ENCODE measurements at places on chromosomes 5 and 9. TPM values are rescaled to one million over a fixed set of nuclear protein-coding genes. Genes with fewer than 3 reads are reported as not detected.
A peak's percentile ranks its signal among the peaks of the same experiment; 100 is the strongest.

Gene DCTN4
- 41.1 TPM for total RNA-seq

Gene DNAI1
- 0.95 TPM for total RNA-seq

Gene ASS1
- 89.8 TPM for total RNA-seq

Gene IRX2
- 122 TPM for total RNA-seq

Gene PCDHB10
- total RNA-seq, result 10.9 TPM

Gene ENHO
- 3.9 TPM for total RNA-seq

Gene PTPRD
- total RNA-seq, result 287 TPM

Gene NTRK2
- 2.5 TPM for total RNA-seq

Gene MCCC2
- 59.9 TPM for total RNA-seq

Gene OR1N2
- not detected for total RNA-seq

- DNase-seq, result no peak
Observed at GRCh38 chr9:20604562-20604961, 17.7 kb downstream of the MLLT3 start.

DNA sequence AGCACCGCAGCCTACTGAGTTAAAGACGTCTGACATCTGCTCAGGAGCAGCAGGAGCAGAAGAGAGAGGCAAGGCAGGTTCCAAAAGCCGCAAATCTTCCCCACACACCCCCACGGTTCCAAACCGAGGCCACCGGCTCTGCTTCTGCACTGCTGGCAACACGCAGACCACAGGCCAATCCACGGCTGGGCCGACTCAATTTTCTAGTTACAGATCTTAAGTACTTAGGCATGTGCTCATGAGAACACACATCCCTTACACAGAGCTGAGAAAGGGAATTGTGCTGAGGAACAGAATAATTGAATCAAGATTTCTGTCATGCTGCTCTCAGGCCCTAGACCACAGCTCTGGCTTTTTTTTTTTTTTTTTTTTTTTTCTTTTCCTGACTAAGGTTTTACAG lies 32.6 kb downstream of the PAX5 start:
- DNase-seq, result no peak

- DNase-seq, result peak; percentile 63
Observed at GRCh38 chr5:115179394-115180164, 9.9 kb upstream of the TRIM36 start.

DNA sequence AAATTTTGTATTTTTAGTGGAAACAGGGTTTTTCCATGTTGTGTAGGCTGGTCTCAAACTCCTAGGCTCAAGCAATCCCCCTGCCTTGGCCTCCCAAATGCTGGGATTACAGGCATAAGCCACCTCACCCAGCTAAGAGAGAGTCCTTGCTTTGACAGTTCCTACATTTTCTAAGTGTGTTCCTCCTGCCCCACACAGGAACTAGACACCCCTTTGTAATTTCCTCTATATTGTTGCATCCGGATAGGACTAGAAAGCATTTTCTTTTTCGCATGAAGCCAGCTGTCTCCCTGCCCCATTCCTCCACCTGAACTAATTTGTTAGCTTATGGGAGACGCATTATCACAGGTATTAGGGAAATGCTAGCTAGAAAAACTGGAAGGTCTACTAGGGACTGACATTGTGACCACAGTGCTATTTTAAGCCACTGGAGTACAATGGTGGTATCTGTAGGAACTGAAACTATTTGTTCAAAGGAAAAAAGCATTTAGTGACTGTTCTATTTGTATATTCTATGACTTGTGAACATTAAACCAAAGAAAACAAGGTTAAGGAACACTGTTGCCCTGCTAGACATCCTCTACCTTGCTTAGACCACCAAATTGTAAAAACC lies 214.1 kb downstream of the SMARCA2 start:
- no peak for DNase-seq

- no peak for DNase-seq
Observed at GRCh38 chr5:109034306-109034705, 286.6 kb downstream of the FER start.

GRCh38 chr9:14769230-14769571 lies 46.7 kb upstream of the CER1 start:
- peak; percentile 28 for DNase-seq

GRCh38 chr5:138676556-138677193 lies 76.5 kb upstream of the CTNNA1 start:
- DNase-seq, result no peak

DNA sequence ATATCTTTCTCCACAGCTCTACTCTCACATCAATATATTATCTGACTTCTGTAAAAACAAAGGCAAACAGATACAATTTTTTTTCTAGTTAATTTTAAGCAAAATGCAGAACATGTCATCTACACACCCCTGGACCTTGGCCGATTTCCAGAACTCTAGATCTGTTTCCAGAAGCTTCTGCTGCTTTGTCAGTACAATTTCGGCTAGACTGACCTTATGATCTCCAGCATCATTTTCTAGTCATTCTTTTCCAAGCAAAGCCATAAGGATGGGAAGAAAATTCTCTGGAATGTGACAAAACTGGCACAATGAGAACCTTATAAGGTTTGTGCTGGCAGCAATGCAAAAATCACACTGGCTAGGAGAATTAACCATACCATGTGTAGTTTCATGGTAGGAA lies 132.8 kb upstream of the MPDZ start:
- no peak for DNase-seq

DNA sequence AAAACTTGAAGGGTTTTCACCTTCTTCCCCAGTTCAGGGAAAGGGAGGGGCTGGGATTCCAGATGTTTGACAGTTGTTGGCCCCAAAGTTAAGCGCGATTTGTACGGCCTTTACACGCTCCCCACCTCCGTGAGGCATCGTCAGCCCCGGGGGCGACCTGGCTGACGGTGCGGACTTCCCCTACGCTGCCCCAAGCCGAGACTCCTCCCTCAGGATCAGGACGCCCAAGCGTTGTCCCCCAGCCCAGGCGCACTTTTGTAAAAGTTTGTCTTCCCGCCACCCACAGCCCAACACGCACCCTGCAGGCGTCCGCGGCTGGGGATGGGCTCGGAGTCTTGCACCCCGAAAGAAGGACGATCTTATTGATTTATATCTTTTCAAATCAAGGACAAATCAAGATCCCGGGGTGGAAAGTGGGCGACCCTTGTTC lies 713 bp downstream of the MOB3B start:
- DNase-seq, result peak; percentile 11

DNA sequence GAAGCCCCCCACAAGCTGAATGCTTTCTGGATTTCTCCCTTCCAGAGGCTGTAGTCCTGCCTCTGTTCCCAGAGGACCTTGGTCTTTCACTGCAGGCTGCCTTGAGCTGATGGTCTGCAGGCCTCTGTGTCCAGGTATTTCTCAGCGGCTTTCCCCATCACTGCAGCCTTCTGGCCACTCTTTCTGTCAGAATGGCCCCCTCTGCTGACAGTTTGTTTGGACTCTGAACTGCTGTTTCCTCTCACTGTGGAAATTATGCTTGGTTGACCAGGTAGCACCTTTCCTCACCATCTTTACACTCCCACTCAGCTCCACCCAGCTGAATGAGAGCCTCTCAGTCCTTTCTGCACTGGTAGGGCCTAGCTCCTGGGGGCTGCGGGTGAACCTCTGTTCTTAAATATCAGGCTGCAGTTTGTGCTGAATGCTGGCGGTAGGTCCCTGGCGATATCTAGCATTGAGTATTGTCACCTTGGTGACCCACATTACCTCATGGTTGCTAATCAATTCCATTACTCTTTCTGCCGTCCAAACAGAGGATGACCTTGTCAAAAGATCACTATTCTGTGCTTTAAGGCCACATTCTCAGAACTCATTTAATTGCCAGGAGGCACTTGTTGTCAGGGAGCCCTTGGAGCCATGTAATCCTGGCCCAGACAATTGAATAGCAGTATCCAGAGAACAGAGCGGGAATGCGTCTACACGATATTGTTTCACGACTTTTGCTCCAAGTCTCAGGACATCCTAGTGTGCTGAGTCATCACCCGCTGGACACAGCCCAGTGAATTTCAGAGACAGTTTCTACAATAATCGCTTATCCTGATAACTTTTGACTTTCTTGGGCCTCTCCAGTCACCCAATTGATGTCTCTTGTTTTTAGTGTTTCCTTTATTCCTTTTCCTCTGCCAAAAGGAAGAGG lies 230.2 kb downstream of the TENT4A start:
- no peak for DNase-seq

DNA sequence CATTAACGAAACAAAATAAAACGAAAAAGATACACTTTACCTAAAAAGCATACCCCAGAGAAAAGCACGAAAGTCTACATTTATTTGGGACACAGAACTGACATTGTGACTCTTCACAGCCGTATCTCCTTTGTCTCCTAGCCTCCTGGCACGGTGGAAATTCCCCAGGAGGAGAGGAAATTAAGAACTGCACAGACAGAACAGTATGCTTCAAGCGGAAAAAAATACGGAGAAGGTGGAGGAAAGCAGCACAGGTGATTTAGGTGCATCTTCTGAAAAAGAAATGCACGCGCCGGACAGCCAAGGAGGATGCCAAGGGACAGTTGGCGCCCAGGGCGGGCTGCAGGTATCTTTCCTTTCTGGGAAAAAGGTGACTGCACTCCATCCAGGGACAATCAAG lies 32.0 kb downstream of the DDX31 start:
- DNase-seq, result no peak

- DNase-seq, result peak; percentile 76
Observed at GRCh38 chr5:142324136-142324870, 518 bp downstream of the SPRY4 start.

DNA sequence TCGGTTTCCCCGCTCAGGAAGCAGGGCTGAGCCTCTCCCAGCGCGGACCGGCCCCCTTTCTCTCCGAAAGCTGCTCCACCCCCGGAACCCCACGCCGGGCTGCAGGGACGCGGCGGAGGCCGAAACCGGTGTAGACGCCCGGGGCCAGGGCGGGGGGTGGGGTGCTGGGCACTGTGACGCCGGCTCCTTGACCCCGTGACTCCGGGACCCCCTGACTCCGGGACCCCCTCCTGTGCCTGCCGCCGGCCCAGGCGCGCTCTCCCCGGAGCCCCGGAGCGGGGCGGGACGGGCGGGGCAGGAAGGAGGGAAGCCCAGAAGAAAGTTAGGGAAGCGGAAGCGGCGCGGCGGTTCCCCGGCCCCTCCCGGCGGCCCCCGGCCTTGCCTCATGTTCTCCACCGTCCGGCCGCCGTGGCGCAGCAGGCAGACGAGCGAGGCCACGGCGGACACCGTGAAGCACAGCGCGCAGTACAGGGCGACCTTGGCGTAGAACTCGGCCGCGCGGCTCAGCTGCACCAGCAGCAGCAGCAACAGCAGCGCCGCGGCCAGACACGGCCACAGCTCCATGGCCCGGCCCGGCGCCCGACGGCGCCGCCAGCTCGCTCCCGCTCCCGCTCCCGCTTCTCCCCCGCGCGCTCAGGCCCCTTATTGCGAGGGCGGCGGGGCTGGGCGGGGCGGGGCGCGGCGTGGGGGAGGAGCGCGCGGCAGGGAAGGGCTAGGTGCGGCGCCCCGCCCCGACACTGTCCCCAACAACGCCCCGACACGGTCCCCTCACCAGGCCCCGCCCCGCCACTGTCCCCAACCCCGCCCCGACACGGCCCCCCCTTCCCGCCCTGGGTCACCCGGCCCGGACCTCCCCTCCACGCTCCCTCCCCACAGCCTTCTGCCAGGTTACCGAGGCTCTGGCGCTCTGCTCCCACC lies at the start of gene AGPAT2:
AGPAT2 (minus strand) TSS at position 664 of the 918 bp plus-strand sequence; CDS start at position 564, 100 bp downstream.
- DNase-seq, result peak; percentile 75

GRCh38 chr5:126694403-126694802 lies 82.5 kb upstream of the LMNB1 start:
- no peak for DNase-seq

DNA sequence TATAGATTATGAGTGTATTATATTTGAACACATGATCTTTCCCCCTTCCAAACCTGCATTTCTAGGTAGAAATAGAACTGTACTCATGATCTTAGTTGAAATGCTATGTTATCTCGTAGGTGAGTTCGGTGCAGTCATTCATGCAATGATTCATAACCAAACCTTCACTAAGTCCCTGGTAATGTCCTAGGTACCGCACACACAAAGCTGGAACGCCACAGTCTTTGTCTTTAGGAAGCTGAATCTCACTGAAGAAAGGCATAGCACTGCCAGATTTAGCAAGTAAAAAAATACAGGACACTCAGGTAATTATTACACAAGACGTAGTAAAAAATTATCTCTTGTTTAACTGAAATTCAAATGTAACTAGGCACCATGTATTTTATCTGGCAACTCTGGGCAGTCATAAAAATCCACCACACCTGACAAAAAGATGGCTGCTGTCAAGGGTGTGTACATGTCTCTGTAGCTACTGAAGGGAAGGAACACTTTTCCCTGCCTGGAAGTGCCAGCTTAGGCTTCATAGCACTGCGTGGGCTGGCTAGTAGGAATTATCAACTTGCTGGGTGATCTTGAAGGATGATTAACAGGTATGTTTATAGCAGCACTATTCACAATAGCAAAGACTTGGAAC lies 28.0 kb upstream of the TXN start:
- no peak for DNase-seq

DNA sequence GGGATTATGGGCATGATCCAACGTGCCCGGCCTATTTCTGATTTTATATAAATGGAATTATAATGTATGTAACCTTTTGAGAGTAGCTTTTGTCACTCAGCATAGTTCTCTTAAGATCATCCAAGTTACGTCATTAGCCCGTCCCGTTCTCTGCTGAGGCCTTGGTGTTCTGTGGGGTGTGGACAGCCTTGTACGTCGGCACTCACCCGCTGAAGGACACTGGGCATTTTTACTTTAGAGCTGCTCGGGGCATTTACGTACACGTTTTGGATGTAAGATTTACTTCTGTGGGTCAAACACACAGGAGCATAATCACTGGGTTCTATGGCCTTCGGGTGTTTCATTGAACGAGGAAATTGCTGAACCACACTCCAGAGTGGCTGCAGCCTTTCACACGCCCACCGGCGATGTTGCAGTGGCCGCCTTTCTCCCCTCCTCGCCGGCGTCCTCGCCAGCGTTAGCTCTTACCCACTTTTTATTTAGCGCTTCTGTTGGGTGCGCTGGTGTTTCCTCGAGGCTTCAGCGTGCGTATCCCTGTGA lies 101.8 kb downstream of the EHMT1 start:
- DNase-seq, result no peak

DNA sequence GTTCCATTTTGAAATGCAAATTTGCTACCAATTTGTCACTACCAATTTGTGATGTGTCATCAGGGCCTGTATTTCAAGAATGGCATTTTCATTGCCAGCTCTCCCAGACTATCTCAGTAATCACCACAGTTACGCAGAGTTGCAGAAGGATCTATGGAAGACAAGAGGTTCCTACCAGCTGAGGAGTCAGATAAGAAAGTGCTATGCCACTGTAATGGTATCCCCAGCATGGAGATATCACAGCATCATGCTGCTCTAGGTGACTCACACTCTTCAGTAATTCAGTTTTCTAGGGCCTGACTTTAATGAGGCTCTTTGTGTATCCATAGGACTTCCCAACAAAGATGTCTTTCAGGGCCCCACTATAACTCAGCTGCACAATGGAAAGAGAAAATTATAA lies 490.3 kb downstream of the ARHGEF28 start:
- DNase-seq, result no peak

DNA sequence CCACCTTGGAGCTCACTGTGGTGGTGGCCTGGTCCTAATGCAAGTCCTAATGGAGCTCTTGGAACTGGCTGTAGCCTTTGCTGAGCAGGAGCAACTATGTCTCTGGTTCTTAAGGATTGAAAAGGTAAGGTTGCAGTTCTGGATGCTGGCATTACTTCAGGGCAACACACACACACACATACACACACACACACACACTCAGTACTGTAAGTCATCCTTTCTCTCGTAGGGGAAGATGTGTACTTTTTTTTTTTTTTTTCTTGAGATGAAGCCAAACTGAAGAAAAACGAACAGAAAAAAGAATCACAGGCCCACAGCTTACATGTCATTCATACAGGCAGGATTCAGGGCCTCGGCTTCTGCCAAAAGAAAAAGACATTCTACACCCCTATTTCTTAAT lies 81.1 kb upstream of the RPS23 start:
- DNase-seq, result peak; percentile 49

- peak; percentile 48 for DNase-seq
Observed at GRCh38 chr5:142864290-142865260, 94.4 kb downstream of the ARHGAP26 start.
